Mammary microvascular endothelial cell (primary cell): ENCODE measurements at places on chromosomes 4 and X. TPM values are rescaled to one million over a fixed set of nuclear protein-coding genes. Genes with fewer than 3 reads are reported as not detected.

GYG2 gene
- 0.05 TPM in 1 of 2 replicates, not detected in the other for total RNA-seq

UBA6 gene
- total RNA-seq = 59.7 and 87.9 TPM in 2 replicates

CXXC4 gene
- not detected in 2 replicates for total RNA-seq

YY2 gene
- total RNA-seq = 0.49 and 0.87 TPM in 2 replicates

KIF4A gene
- total RNA-seq = 21.1 and 21.7 TPM in 2 replicates

TLR1 gene
- total RNA-seq = 1.3 and 1.8 TPM in 2 replicates

P2RY4 gene
- total RNA-seq = not detected in 2 replicates

L1CAM gene
- total RNA-seq = 0.05 TPM in 1 of 2 replicates, not detected in the other

HPGD gene
- total RNA-seq = not detected in 2 replicates

JAKMIP1 gene
- total RNA-seq = not detected in 2 replicates

LIMCH1 gene
- total RNA-seq = 14.5 and 17.3 TPM in 2 replicates

STIM2 gene
- 20.4 and 26.2 TPM in 2 replicates for total RNA-seq

ESX1 gene
- total RNA-seq = 0.20 TPM in 1 of 2 replicates, not detected in the other

LUZP4 gene
- total RNA-seq = not detected in 2 replicates

SMIM43 gene
- 0.20 and 0.53 TPM in 2 replicates for total RNA-seq

DTHD1 gene
- not detected in 2 replicates for total RNA-seq
